NAMALWA (cell line): ENCODE measurements at places on chromosomes 4 and X.

DNA sequence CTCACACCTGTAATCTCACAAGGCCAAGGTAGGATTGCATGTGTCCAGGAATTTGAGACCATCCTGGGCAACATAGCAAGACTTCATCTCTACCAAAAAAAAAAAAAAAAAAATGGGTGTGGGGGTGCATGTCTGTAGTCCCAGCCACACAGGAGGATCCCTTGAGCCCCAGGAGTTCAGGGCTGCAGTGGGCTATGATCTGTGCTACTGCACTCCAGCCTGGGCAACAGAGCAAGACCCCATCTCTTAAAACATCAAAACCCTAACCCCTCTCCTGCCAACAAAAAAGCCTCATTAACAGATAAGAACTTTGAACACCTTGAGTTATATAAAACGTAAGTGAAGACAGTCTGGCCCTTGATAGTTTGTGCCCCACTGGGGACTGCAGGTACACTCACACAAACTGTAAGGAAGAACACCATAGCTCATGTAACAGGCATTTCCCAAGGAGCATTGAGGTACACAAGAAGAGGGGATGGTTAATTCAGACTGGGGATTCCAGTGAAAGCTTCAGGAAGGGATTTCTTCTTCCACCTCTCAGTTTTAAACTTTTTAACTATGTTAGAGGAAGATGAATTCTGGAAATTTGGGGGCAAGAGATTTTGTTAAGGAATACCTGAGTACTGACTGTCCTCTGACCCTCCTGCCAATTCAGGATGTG, 34.7 kb downstream of the RBPJ start:
- DNase-seq = no peak

DNA sequence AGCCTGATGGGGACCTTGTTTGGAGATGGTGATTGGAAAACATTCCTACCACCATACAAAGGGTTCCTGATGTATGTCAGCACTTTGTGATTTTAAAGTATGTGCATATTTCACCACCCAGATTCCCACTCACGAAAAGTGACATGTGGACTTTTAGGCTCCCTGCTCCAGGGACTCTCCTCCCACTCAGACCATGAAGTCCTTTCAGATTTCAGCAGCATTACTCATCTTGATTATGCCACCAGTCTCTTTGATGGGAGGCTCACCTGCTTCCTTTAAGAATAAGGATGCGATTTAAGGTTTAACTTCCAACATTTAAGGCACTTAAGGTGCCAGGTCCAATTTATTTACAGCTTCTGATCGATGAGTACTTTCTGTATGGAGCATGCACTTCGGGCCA, 204.4 kb downstream of the PPARGC1A start:
- DNase-seq = no peak

DNA sequence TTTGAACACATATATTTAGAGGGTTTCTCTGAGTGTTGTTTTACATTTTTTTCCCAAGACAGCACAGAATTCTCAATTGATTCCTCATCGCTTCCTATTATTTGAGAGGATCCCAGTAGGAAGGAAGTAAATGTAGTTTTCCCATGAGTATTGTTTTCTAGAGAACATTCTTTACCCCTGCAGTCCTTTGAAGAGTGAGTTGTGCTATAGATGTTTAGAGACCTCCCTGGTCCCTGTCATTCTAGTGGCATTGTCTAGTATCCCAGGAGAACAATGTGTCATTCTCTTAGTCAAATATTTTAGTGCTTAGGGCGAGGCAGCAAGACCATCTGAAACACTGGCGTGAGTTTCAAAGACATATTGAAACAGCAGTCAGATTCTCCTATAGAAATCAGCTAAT, 32.5 kb downstream of the SORBS2 start:
- no peak for DNase-seq

GRCh38 chr4:123777373-123777772, 380.8 kb downstream of the SPRY1 start:
- DNase-seq = no peak
